Right hindlimb (tissue), 1 donor: ENCODE measurements at places on chromosomes 7 and 10.

GRCh38 chr7:12821746-12822145 is 134.3 kb downstream of the ARL4A start:
- no peak for DNase-seq

DNA sequence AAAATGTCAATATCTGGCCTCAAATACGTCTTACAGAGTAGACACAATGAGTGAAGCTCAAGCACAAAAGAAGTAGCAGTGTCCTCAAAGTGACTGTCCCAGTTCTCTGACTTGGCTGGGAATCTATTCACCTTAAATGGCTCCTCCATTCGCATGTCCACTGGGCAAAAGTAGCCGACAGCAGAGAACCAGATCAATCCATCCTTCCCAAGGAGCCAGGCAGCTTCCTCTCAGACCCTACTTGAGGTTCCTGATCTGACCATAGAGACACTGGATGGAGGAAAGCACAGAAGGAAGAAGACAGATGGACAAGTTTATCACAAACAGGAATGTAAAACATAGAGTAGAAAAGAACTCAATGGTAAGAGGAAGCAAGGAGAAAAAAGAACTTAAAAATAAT is 53.5 kb downstream of the CDK6 start:
- no peak for DNase-seq

DNA sequence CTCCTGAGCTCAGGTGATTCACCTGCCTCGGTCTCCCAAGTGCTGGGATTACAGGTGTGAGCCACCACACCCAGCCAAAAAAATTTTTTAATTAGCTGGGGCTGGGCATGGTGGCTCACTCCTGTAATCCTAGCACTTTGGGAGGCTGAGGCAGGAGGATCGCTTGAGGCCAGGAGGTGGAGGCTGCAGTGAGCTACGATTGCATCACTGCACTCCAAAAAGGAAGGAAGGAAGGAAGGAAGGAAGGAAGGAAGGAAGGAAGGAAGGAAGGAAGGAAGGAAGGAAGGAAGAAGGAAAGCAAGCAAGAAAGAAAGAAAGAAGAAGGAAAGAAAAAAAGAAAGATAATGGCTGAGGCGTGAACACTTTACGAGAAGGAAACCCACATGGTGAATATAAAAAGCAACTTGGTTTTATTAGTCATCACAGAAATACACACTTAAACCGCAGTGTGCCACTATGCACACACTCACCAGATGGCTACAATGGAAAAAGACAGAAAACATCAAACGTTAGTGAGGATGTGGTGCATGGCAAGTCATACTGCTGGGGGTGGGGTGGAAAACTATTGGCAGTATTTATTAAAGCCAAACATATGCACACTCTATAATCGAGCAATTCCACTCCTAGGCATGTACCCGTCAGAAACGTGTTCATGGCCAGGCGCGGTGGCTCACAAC is 4.4 kb upstream of the CCL26 start:
- no peak for DNase-seq

GRCh38 chr10:30813872-30814481 is 184.4 kb upstream of the LYZL2 start:
- no peak for DNase-seq

GRCh38 chr7:43914795-43915194 is 8.4 kb upstream of the URGCP start:
- DNase-seq: no peak

DNA sequence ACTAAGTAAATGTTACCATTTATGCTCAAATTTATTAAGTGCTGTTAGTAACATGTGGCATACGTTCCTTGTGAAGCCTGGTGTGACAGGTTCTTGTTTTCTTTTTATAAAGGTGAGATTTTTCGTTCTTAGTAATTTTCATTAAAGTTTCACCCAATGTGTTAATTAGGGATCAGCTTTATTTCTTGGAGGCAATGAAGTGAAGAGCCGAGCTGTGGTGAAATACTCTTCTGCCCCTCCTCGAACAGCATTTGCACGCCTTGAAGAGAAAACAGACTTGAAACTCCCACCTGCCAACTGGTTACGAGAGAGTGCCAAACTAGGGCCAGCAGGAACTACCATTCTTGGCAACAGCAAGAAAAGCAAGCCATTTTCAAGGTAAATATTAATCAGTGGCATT is 1.5 kb downstream of the EDRF1 start:
- no peak for DNase-seq

- no peak for DNase-seq
Observed at GRCh38 chr7:28953633-28954032, 4.5 kb downstream of the TRIL start.
